ENCODE measurements at places on chromosomes 5 and 9.

DNA sequence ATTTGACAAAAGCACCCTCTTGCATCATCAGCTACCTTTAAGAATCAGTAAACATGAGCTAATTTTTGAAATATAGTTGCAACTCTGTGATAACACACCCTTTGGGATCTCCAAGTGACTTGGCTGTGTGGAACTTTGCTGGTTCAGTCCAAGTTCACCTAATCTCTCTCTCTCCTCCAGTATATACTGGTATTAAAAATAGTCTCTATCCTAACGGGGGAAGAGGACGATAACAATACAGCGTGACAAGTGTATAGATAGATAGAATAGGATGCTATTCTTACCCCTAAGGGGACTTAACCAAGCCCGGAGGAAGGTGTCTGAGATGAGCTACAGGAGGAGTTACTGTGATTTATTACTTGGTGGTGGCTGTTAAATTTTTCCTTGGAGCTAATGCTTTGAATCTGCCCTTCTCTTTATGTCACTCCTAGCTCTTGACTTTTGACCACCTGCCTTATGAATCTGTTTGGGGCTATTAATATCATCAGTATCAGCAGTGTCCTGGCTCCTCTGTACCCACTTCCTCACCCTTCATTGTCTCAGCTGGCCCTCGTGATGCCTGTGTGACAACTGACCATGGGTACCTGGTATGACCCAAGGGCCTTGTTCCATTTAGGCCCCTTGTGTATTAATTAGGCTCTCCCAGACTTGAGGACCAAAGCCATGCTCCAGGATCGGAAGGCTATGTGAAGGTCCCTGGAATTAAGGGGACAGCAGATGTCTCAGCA, 223.9 kb downstream of the SREK1 start:
- DNase-seq, result no peak

- no peak for DNase-seq
These were observed 368 bp downstream of the SURF1 start for GRCh38 chr9:133355881-133356357.

DNA sequence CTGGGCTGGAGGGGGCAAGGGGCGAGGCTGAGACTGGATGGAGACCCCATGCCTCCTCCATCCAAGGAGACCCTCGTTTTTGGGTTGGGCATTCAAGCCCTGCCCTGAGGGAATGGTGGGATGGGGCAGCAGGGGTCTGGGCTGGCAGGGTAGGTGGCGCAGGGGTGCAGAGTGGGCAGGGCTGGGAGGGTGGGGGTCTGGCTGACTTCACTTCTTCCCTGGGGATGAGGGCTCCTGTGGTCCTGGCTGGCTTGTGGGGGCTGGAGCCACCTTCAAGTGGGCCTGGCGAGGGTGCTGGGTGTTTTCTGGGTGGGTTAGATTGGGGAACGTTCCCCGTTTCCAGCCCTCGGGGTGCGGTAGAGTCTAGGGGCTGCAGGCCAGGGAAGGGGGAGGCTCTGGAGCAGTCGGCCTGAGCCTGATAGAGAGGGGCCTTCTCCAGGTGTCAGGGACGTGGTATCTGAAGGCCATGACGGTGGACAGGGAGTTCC, 412 bp downstream of the LCN1 start:
- no peak for DNase-seq

DNA sequence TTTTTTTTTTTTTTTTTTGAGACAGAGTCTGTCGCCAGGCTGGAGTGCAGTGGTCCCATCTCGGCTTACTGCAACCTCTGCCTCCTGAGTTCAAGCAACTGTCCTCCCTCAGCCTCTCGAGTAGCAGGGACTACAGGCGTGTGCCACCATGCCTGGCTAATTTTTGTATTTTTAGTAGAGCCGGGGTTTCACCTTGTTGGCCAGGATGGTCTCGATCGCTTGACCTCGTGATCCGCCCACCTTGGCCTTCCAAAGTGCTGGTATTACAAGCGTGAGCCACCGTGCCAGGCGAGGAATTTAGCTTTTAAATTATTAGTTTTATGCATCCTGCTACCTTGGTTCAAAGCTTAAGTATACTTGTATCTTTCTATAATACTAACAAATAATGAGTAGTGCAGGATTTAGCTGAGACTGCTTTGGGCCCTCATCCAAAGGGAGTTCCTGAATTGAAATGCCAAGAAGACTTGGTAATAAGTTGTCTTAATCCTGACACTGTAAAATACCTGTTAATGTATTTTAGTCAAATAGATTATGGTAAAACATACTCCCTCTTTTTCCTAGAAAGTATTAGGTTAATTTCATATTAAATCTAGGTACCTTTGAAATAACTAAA, 5.0 kb downstream of the CDC42SE2 start:
- DNase-seq, result no peak

- no peak for DNase-seq
These were observed 425.2 kb downstream of the GADD45G start for GRCh38 chr9:90029996-90030395.

GRCh38 chr5:67154556-67155206, 41.9 kb downstream of the CD180 start:
- DNase-seq, result no peak

- DNase-seq, result no peak
These were observed 513.6 kb downstream of the RASEF start for GRCh38 chr9:82549174-82549821.

- no peak for DNase-seq
These were observed 179.8 kb upstream of the PLPPR1 start for GRCh38 chr9:100848726-100849125.

DNA sequence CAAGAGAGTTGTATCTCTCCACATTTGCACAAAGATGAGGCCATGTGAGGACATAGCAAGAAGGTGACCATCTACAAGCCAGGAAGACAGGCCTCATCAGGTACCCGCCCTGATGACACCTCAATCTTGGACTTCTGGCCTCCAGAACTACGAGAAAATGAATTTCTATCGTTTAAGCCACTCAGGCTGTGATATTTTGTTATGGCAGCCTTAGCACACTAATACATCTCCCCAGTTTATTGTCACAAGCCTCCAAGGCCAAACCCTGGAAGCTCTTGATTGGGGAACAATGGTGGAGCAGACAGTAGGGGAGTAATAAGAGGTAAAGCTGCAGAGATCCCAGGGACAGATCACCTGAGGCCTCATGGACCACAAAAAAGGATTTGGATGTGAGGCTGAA, 7.7 kb upstream of the P4HA2 start:
- DNase-seq, result no peak

- no peak for DNase-seq
These were observed 204.0 kb upstream of the PRDM9 start for GRCh38 chr5:23303435-23303834.

DNA sequence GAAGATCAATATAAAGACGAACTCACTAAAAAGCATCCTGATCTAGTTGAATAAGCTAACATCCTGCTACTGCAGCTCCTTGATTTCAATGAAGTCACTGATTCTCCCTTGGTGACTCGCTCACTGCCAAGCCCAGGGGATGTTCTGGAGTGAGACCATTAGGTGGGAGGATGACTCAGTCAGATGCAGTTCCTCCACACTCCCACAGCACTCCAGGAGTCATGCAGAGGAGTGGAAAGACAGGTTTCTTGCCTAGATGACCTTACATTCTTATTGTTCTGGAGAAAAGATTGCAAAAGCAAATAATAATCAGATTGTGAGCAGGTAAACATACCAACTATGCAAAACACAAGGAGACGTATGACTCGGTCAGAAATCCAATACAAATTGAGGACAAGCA, 15.3 kb downstream of the GCNT4 start:
- DNase-seq, result no peak

GRCh38 chr5:170484847-170485615, 18.8 kb upstream of the KCNIP1 start:
- no peak for DNase-seq

DNA sequence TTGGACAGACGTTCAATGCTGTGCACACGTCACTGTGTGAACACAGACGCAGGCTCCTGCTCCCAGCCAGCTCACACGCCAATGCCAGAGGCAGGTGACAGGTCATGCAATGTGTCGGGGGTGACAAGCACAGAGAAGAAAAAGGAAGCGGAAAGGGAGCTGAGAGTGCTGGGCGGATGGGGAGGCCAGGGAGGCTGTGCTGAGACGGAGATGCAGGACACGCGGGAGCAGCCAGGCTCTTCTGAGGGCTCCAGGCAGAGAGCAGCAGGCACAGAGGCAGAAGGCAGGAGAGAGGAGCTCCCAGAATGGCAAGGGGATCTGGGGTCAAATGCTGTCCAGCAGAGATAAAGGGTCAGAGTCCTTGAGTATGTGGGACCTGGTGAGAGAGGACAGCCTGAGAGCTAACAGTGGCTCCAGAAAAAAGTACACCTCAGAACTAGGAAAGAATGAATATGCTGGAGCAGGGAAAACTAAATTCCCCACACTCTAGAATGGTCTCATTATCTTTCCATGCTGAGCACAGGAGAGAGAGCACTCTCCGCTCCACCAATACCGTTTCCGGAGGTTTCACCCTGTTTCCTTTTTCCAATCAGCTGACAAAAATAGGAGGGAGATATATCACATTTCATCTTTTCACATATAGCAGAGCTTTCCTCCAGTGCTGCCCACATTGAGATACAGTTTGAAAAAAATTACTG, 32.8 kb upstream of the NSMF start:
- DNase-seq, result no peak

GRCh38 chr5:1139331-1140170, 27.7 kb upstream of the SLC12A7 start:
- no peak for DNase-seq

- no peak for DNase-seq
These were observed 363.2 kb downstream of the OSTF1 start for GRCh38 chr9:75451505-75451904.

- no peak for DNase-seq
These were observed 297.0 kb upstream of the TAS2R1 start for GRCh38 chr5:9927106-9927505.

GRCh38 chr9:89480825-89481537, 16.9 kb downstream of the SEMA4D start:
- DNase-seq, result no peak

- no peak for DNase-seq
These were observed 111.8 kb upstream of the LHFPL2 start for GRCh38 chr5:78760366-78760765.

GRCh38 chr5:69292306-69292705, 40.3 kb downstream of the CCDC125 start:
- no peak for DNase-seq

DNA sequence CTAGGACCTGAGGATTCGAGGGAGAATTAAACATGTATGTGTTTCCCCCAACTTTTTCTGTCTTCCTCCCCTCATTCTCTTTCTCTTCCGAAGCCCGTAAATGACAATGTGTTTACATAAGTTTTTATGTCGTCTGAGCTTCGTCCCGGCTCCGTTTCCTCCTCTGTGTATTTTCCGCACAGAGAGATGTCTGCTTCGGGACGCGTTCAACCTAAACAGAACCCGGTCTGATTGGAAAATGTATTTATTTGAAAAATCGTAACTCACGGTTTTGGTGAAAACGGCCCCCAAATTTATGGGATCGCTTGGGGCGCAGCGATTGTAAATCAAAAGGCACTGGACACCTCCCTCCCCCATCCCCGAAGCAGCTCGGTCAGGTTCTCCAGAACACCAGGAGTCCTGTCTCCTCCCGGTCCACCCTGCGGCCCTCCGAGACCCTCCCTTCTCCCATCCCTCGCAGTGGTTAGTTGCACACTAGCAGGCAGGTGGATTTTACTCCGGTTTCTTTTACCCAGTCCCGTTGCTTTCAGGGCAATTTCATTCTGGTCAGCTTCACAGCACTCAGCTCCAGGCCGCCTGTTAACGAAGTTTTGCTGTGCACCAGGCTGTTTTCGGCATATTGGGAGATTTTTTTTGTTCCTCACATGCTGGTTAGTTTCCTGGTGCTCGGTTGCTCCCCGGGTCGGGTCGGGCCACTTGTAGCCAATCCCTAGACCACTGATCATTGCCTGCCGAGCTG, 5.8 kb upstream of the HAND1 start:
- no peak for DNase-seq

DNA sequence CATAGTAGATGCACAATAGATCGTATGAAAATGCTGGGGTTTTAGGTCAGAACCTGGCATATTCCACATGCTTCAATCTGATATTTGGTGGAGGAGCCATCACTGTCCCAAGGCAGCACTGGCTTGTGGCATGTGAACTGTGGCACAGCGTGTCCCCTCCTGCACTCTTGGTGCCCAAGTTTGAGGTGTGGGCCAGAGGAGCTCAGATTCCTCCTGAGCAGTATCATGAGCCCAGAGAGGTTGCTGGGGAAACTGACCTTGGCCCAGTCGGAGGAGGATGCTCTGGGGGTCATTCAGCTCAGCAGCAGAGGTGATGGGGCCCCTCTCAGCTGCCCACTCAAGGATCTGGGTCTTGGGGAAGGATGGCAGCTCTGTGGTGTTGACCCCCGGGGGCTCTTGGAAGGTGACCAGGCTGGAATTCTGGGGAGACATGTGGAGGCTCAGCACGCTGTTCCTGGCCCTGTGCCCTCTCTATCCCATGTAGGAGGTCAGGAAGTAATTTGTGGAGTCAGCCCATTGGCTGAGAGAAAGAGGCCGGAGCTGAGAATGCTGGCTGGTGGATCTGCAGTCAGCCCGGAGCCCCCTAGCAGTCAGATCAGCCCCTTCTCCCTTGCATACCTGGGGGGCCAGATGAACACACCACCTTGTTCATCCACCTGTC, 23.7 kb downstream of the FPGS start:
- no peak for DNase-seq

GRCh38 chr5:137142764-137143605, 356.1 kb downstream of the SPOCK1 start:
- DNase-seq, result no peak

GRCh38 chr9:37944671-37945481, 40.9 kb upstream of the SLC25A51 start:
- DNase-seq, result no peak

GRCh38 chr9:85522459-85523092, 219.2 kb downstream of the AGTPBP1 start:
- no peak for DNase-seq

GRCh38 chr5:80125962-80126480, 90.9 kb downstream of the THBS4 start:
- no peak for DNase-seq

- DNase-seq, result no peak
These were observed 588.6 kb upstream of the MEF2C start for GRCh38 chr5:89471541-89471940.

- DNase-seq, result no peak
These were observed 166.3 kb downstream of the MPDZ start for GRCh38 chr9:13113216-13113615.

GRCh38 chr5:60594715-60595477, 105.1 kb downstream of the DEPDC1B start:
- no peak for DNase-seq

- DNase-seq, result no peak
These were observed 150.9 kb downstream of the OSTF1 start for GRCh38 chr9:75239176-75239575.

Data from GM19239 (cell line).